ENCODE measurements at places on chromosomes 3 and 15. TPM values are rescaled to one million over a fixed set of nuclear protein-coding genes. Genes with fewer than 3 reads are reported as not detected.

Gene EFCC1
- total RNA-seq, result 2.5 TPM

Gene LINGO1
- total RNA-seq, result 6.0 TPM

DNA sequence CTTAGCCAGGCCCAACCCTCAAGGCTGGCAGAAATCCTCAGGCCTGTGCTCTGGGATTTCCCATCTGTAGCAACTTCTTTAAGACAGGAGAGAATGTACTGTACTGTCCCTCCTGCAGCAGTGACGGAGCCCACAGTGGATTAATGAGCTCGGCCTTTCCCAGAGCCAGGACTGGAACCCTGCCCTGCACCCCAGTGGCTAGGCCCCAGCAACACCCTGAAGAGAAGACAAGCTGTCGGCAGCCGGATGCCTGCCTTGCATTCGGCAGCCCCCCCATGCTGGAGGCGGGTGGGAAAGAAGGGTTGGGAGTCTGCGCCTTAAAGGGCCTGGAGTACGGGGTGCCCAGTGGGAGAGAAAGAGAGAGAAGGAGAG, 32.0 kb downstream of the KLHL25 start:
- H3K4me1 ChIP-seq, result peaks cover 32% of the 10 kb centered on the region
- peaks cover 18% of the 10 kb centered on the region for H3K36me3 ChIP-seq
- H3K27ac ChIP-seq, result no peak overlapping the region

- no peaks in the 10 kb centered on the region for H3K36me3 ChIP-seq
- H3K4me1 ChIP-seq, result no peaks in the 10 kb centered on the region
- DNase-seq, result no peak
Observed at GRCh38 chr3:26799679-26800317, 177.2 kb downstream of the LRRC3B start.

All from suprapubic skin (tissue), 4 donors.